ENCODE measurements at places on chromosomes 2 and 18. TPM values are rescaled to one million over a fixed set of nuclear protein-coding genes. Genes with fewer than 3 reads are reported as not detected.

Gene UBXN4
- 72.9 TPM for total RNA-seq

GRCh38 chr18:48938827-48939204 is 11.9 kb downstream of the SMAD7 start:
- DNase-seq: no peak

Gene BUB1
- 0.25 TPM for total RNA-seq

- no peak for DNase-seq
Observed at GRCh38 chr2:10860814-10861325, 48.3 kb upstream of the PDIA6 start.

GRCh38 chr18:9613550-9614400 is 584 bp downstream of the PPP4R1 start:
- no peak for DNase-seq

Gene EVA1A
- total RNA-seq: 0.50 TPM

DNA sequence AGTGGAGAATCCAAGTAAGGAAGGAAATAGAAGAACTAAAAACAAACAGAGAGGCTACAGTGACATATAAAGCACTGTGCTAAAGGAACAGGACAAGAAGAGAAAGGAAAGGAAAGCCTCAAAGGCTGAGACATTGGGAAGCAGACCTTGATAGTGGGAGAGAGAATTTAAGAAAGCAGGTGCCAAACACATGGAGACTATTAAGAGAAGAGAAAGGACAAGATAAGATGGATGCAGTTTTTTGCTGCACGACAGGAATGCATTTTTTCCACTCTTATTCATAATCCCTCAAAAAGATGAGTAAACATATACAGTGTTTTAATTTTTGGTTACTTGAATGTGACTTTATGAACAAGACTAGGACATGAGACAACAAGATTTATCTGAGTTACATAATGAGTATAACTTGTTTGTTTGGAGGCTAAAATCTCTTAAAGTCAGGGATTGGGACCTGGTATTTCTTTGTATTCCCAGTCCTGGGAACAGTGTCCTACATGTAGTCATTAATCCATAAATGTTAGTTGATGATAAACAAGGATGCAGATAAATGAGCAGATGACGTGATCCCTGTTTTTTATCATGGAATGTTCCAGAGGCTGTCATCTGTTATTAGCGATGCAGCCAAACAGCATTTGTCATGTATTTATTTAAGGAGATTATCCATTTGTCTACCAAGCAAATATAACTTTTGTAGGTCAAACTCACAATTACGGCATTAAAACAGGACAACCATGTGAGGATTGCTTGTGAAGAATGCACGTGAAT is 141.7 kb downstream of the DNER start:
- no peak for DNase-seq

GRCh38 chr2:2021995-2022394 is 277.7 kb upstream of the PXDN start:
- no peak for DNase-seq

Gene MROH2A
- total RNA-seq: not detected

Gene CNDP1
- total RNA-seq: not detected

DNA sequence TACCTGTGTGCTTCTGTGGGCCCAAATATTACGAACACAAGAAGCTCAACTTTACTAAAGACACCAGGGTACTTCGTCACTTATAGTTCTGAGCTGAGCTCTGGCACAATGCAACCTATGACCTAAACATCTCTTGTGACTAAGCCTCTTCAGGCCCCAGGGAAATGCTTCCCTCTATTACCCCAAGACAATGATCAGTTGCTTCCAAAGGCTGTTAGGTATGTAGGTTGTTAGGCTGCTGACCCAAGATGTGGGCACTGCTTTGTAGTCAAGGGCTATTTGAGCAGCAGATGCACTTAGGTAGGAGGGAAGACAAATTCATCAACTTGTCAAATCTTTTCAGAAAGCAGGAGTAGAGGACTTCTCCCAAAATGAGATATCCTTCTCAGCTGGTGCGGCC is 640.1 kb downstream of the EPHA4 start:
- DNase-seq: no peak

Gene RNF152
- total RNA-seq: 20.5 TPM

- no peak for DNase-seq
Observed at GRCh38 chr2:188345426-188345825, 53.8 kb downstream of the GULP1 start.

- no peak for DNase-seq
Observed at GRCh38 chr2:158184001-158184400, 82.3 kb downstream of the UPP2 start.

Gene PROC
- not detected for total RNA-seq

DNA sequence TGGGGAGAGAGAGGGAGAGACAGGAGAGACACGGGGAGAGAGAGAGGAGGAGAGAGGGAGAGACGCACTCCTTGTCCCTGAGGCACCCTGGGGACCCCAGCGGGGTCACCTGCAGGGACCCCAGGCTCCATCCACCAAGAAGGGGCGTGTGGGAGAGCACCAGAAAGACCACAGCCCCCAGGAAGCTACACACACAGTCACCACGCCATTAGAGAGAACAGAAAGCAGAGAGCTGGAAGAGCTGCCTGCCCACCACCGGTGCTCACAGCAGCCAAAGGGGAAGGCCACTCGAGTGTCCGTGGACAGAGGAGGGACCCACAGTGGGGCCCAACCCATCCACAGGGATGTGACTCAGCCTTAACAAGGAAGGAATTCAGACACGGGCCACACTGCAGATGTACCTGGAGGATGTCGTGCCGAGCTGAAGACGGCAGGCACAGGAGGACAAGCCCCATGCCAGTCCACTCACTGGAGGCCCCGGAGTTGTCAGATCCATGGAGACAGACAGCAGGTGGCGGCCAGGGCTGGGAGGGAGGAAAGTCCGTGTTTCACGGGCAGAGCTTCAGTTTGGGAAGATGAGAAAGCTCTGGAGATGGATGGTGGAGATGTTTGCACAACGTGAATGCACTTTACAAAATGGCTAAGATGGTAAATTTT is 11.5 kb upstream of the NFATC1 start:
- no peak for DNase-seq

Gene C1QL2
- total RNA-seq: not detected

Gene APCDD1
- total RNA-seq: 119 TPM

Gene OSR1
- 124 TPM for total RNA-seq

Gene VWA3B
- not detected for total RNA-seq

DNA sequence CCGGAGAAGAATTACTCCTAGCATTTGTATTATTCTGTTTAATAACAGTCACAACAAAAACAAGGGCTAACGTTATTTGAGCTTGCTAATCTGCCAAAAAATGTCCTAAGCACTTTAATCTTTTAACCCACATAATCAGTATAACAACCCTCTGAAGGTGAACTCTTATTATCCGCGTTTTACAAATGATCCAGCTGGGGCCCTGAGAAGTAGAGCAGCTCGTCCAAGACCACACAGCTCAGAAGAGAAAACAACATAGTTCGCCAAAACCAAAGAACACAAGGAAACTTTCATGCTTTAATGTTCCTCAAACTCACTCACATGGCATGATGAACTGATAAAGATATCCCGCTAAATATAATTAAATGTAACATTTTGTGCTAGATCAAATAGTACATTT is 159.7 kb upstream of the ZNF236 start:
- DNase-seq: no peak

Gene GPAT2
- 7.0 TPM for total RNA-seq

DNA sequence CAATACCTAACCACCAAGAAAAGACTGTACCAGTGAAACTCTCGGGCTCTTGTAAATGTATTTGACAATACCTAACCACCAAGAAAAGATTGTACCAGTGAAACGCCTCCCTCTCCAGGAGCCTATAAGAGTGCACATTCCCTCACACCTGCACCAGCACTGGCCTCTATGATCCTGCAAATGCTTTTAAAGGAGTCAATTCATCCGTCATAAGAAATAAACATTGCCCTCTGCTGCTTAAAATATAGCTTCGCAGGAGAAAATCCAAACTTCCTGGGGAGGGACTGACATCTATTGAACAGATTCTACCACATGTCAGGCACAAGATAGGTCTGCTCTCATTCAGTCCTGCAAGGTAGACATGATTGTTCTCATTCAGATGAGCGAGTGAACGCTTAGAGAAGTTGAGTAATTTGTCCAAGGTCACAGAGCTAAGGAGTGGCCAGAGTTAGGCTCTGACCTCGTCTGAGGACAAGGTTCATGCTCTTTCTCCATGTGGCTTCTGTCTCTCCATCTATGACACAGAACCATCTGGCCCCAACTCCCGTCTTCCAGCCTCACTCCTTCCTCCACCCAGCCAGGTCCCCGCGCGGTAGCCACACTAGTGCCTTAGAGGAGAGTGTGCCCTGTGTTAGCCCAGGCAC is 38.7 kb downstream of the MCFD2 start:
- DNase-seq: no peak

- DNase-seq: no peak
Observed at GRCh38 chr2:132667706-132668105, 2.3 kb downstream of the LYPD1 start.

- DNase-seq: no peak
Observed at GRCh38 chr2:189439342-189439741, 1.9 kb upstream of the WDR75 start.

DNA sequence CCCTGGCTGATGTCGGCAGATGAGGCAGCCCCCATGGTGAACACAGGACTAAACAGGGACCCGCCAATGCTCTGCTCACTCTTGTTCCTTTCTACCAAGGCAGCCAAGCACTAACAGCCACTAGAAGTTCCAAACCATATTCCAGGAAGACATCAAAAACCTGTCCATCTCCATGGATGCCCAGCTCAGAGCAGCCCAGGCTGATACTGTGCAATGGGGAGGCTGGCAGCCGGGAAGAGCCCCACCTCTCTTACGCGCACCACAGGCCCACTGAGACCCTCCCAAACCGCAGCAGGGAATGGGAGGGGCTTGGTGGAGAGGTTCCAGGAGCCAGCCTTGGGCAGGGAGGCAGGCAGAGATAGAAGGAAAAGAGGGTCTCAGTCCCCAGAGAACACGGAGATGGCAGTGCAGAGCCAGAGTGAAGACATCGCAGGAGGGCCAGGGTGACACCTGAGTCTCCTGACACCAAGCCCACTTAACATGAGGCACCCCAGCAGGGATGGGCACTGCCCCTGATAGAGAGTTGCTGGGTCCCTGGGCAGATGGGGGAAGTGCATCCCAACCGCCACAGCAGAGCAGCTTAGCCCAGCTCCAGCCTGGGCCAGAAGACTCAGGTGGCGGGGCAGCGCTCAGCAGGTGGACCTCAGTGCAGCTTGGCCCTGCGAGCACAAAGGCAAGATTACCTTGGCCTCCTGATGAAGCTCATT is 3.4 kb downstream of the HS6ST1 start:
- no peak for DNase-seq

- no peak for DNase-seq
Observed at GRCh38 chr2:120142528-120143219, 80.5 kb downstream of the TMEM185B start.

GRCh38 chr2:98314251-98314650 is 32.0 kb upstream of the CNGA3 start:
- no peak for DNase-seq

- DNase-seq: no peak
Observed at GRCh38 chr2:62724106-62724505, 18.6 kb downstream of the EHBP1 start.

- peak; percentile 49 for DNase-seq
Observed at GRCh38 chr2:237290261-237290660, 123.7 kb downstream of the COL6A3 start.

- no peak for DNase-seq
Observed at GRCh38 chr2:199784512-199784911, 66.5 kb downstream of the FTCDNL1 start.

Gene SIX2
- total RNA-seq: 3.6 TPM

GRCh38 chr18:30970196-30970816 is 72.2 kb downstream of the DSC3 start:
- DNase-seq: no peak

Gene REEP1
- 4.1 TPM for total RNA-seq

Gene CD8B
- total RNA-seq: 7.3 TPM

GRCh38 chr2:130252880-130253645 is 54.8 kb upstream of the TUBA3E start:
- no peak for DNase-seq

DNA sequence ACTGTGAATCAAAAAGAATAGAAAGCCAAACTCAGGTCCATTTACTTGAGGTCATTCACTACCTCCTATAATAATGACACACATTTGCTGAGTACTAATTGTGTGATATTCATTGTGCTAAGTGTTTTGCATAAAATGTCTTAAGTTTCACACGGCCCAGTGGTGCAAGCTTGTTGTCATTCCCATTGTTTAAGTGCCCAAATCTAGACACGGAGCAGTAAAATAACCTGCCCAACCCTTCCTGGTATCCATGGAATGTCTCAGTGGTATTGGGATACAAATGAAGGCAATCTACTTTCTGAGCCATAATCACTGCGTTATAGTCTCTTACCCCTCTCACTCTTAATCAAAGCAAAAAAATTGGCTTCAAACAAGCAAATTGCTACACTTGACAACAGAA is 233.3 kb downstream of the NCKAP5 start:
- no peak for DNase-seq

Gene NT5C1B
- total RNA-seq: not detected

DNA sequence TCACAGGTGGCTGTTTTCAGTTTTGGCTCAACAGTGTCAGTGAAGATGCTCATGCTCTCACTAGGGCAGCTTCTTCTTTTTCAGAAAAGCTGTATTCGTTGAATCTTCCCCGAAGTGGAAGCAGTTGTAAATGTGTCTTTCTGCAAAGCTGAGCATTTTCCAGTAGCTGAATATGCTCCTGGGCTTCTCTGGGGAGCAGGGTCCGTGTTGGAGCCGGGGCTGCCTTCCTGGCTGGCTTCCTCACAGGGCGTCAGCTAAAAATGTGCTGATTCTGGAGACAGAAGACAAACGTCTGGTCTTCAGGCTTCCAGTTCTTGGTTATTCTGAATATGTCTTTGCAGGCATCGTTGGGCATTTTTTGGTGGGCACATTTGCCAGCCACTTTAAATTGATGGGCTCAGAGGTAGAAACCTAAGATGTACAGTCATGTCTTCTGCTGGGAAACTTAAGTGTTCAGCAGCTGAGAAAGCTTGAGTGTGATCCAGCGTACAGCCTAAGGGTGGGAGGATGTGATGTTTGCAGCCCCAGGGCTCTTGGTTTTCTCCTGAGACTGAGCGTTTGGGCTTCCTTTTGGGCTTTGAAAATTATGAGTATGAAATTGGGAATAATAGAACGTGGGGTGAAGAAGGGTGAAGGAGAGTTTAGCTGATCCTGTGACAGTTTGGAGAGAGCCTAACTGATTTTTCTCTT is 19.0 kb downstream of the SETBP1 start:
- DNase-seq: no peak
